Right hindlimb (tissue), 1 donor: ENCODE measurements at places on chromosomes 2 and 18.

- DNase-seq: no peak
Observed at GRCh38 chr18:64806232-64806631, 657.3 kb upstream of the LINC00305 start.

DNA sequence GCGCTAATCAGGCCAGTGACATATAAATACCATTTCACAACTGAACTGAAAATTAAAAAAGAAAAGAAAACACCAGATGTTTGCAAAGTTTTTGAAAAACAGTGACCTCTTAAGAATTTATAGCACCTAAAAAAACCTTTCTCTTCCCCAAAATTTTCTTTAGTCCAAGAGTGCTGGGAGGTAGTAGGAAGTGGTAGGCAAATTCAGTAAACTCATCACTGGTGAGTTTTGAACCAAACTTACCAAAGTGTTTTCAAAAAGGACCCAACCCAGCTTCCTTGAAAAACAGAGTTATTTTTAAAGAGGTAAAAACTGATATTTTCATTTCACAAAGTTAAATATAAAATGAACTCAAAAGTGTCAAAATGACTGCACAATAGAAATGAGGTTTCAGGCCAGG is 90.4 kb downstream of the TMEM247 start:
- DNase-seq: no peak

- DNase-seq: no peak
Observed at GRCh38 chr18:11663439-11664029, 25.5 kb upstream of the GNAL start.

GRCh38 chr18:35835833-35836232 is 136.6 kb upstream of the RMP24 start:
- no peak for DNase-seq

GRCh38 chr2:71700658-71701397 is 247.5 kb downstream of the DYSF start:
- DNase-seq: peak; percentile 92

DNA sequence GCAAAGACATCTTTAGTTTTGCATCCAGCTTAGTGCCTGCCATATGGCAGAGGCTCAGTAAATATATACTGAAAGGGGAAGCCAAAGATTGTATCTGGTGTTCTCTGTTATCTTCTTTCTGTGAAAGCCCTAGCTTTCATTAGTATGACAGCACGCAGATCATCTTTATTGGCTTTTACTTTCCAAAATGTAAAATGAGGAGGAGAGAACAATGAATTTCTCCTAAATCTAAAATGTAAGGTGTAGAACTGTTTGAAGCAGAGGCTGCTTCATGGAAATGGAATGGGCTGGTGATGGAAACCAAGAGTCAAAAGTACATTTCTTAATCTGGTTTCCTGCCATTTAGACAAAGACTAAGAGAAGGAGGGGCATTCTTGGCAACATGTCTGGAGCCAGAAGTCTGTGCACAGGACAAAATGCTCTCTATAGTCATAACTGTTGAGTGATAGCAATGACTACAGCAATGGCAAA is 1029.9 kb upstream of the PIK3C3 start:
- no peak for DNase-seq

DNA sequence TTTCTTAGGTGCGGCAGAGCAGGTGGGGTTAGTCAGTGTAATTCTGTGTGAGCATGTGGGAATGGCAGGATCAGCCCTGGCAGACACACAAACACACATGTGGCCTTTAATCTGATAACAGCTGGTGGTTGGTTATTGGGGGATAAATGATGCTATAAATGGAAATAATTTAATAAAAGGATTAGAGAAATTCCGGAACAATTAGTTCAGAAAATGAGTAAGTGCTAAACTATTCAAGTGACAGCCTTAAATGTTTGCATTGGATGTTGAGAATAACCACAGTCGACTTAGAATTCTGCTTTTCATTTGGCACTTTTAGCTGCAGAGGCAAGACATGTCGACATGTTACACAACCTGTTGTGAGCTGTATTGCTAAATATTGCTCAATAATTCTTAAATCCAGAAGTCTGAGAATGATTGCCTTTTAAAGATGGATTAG is 7.2 kb downstream of the SMYD1 start:
- no peak for DNase-seq

GRCh38 chr2:185813707-185814106 is 75.1 kb downstream of the FSIP2 start:
- DNase-seq: no peak

DNA sequence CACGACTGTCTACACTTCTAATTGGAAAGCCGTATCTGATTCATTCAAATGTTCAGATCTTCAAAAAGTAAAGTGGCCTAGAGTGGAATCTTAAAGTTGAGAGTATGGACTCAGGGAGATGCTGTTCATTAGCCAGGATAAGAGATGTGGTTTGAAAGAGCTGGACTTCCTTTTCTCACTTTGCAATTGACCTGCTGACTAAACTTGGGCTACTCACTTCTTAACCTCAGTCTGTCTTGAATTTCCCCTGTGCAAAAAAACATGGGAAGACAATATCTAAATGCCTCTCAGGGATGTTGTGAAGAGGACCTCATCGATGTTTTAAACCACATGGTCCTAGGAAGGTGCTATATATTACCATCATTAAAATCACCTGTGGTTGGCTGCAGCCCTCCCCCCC is 64.1 kb downstream of the BCL2 start:
- no peak for DNase-seq

DNA sequence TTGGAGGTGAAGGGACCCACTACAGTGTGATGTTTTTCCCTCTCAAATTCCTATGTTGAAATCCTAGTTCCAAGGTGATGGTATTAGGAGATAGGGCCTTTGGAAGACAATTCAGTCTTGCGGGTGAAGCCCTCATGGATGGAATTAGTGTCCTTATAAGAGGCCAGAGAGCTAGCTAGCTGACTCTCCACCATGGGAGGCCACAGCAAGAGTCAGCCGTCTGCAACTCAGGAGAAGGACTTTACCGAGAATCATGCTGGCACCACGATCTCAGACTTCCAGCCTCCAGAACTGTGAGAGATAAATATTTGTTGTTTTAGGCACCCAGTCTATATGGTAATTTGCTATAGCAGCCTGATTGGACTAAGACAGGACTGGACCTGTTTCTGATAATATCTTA is 461.4 kb downstream of the TSN start:
- DNase-seq: no peak

DNA sequence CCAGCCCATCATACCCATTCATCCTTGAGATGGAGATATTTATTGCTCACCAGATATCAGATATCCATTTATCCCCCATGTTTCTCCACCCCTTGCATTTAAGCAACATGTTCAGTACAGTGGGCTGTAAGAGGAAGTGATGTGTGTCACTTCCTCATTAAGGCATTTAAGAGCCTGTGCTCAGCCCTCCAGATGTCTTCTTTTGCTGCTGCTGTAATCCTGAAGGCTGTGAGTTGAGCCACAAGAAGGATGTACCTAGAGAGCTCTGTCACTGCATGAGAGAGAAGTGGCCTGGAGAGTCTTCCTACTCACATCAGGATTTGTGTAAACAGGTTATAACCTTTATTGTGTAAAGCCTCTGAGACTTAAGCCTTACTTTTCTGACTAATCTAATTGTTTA is 151.8 kb upstream of the UNC80 start:
- DNase-seq: no peak

DNA sequence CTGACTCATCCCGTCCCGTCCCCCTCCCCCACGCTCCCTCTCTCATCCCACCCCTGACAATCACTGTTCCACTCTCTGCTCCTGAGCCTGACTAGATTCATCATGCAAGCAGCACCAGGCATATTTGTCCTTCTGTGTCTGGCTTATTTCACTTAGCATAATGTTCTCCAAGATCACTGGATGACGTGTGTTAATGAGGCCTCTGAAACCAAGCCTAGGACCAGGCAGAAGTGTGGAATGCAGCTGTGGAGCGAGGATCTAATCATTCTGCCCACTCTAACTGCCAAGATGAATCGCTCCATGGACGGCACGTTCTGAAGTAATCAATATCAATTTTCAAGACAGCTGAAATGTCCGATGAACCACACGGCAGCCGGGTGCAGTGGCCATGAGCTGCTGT is 122.4 kb upstream of the ZNF236 start:
- DNase-seq: no peak

DNA sequence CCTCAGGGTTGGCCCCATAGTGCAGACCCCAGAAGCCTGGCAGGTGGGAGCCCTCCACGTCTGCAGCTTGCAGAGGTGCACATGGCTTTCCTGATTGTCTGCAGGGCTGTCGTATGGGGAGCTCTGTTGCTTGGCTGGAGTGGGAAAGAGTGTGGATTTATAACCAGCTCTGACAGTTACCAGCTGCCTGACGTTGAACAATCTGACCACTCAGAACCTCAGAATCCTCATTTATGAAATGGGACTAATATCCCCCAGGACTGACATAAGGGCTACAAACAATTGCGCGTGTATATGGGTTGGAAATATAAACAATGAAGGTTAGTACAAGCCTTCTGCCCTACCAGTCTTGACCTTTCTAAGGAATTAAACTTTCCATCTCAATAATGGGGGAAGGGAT is 13.9 kb upstream of the PXDN start:
- DNase-seq: no peak

DNA sequence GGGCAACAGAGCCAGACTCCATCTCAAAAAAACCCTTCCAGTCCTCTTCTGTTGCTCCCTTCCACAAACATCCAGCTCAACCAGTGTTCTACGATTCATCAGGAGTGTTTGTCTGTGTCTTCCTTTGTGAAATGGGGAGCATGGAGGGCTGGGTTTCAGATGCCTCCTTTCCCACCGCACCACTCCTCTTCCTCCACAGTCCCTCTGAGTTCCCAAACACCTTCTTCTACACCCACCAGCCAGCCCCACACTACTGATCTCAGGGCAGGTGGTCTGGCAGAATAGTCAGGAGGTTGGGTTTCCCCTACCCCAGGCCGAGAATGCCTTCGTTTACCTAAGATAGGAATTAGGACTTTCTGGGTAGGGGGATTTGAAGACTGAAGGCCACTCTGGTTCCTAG is 36.9 kb downstream of the NGEF start:
- no peak for DNase-seq

- DNase-seq: no peak
Observed at GRCh38 chr18:54964741-54965140, 5.5 kb upstream of the CCDC68 start.

DNA sequence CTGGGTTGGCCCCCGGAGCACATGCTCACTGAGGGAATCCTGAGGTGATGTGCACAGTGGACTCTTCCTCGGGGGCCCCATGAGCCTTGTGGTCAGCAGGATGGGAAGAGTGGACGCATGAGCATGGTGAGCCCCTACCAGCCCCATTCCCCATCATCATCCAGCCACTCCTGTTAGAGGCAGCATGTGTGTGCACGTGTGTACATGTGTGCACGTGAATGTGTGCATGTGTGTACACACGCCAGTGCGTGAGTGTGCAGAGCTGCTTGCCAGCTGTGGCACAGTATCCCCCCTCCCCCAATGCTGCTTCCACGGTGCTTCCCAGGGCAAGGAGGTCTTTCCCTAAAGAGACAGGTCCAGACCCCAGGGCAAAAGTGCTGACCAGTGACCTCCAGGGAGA is 57.8 kb downstream of the KIF1A start:
- no peak for DNase-seq

- no peak for DNase-seq
Observed at GRCh38 chr2:106097038-106098000, 96.8 kb downstream of the UXS1 start.

GRCh38 chr2:195164930-195165329 is 492.1 kb upstream of the SLC39A10 start:
- DNase-seq: no peak

- no peak for DNase-seq
Observed at GRCh38 chr18:38497266-38497665, 931.7 kb upstream of the CELF4 start.

DNA sequence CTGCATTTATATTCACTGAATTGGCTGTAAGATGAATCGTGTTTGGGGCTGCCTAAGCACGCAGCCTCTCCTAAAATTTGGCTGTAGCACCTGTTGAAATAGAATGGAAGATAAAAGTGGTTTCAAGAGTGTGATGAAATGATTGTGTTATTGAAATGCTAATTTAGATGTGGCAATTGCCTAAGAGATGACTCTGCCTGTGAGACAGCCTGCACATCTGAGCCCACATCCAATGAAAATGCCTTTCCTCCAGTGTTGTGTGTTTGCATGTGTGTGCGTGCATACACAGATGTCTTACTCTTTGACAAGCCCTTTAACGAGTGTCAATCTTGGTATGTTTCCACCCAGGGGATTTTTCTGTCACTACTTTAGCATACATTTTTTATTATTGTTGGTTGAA is 346.9 kb downstream of the MEIS1 start:
- DNase-seq: no peak

DNA sequence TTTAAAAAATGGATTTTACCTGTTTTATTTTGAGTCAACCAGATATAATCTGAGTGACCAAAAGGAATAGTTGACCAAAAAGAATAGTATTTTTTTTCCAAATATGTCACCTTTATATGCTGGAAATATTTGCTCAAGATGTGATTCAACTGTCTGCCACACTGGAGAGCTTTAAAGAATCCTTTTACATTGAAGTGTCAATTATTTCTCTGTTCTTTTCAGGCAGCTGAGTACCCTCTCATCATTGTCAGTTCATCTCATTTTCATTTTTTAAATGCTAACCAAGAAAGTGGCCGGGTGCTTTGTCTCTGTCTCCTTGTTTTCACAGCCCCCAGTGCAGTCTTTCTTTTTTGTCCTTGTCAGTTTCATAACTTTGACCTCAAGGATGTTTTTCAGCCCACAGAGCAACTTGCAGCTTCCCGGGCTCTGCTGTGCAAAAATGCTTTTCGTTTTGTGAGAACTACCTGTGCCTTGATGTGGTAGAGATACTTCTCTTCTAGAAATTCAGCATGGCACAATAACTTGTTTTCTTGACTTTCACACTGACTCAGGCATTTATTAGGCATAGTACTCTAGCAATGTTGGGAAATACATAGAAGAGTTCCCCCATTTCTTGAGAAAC is 23.4 kb upstream of the CERS6 start:
- no peak for DNase-seq

DNA sequence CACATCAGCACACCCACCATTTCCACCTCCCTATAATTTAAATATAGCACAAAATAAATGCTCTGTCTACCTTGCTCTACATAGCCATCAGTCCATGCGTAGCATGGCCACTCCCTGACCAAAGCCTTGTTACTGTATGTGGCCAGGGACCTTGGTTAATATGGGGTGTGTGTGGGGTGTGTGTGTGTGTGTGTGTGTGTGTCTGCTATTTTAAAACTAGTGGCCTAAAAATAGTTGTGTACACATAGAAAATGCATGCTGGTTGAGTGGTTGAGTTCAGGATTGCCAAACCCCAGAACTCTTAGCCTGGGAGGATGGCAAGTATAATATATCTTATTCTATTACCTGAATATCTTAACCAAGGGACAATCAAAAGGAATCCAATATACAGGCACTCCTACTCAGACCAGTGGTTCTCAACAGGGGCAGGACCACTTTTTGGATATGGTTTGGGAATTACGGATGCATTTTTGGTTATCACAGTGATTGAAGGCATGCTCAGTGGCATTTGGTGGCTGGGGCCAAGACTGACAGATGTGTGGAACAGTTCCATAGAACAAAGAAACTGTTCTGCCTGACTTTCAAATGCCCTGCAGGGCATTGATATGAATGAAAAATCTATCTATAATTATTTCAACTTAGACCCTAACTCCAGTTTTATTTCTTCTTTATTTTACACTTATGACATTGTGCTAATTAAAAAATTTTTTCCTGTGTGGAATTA is 72.3 kb upstream of the PSME4 start:
- DNase-seq: no peak
